T-cell (primary cell): ENCODE measurements at places on chromosomes 7 and 10.

GRCh38 chr7:35533902-35534301, 161.0 kb downstream of the HERPUD2 start:
- no peak for DNase-seq

GRCh38 chr7:127629268-127629854, 11.4 kb upstream of the PAX4 start:
- peak; percentile 31 for DNase-seq

GRCh38 chr10:17166699-17167098, 34.8 kb downstream of the TRDMT1 start:
- no peak for DNase-seq

- DNase-seq: no peak
Measured at GRCh38 chr10:132365102-132365501, 31.9 kb upstream of the PWWP2B start.

- no peak for DNase-seq
Measured at GRCh38 chr7:90621747-90622140, 25.6 kb downstream of the CDK14 start.

DNA sequence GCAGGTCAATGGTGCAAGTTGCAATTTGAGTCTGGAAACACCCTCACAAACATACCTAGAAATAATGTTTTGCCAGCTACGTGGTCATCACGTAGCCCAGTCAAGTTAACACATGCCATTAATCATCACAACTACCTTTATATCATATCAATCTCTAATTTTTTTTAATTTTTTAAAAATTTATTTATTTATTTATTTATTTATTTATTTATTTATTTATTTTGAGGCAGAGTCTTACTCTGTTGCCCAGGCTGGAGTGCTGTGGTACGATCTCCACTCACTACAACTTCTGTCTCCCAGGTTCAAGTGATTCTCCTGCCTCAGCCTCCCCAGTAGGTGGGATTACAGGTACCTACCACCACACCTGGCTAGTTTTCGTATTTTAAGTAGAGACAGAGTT, 52.4 kb upstream of the MACROH2A2 start:
- no peak for DNase-seq

DNA sequence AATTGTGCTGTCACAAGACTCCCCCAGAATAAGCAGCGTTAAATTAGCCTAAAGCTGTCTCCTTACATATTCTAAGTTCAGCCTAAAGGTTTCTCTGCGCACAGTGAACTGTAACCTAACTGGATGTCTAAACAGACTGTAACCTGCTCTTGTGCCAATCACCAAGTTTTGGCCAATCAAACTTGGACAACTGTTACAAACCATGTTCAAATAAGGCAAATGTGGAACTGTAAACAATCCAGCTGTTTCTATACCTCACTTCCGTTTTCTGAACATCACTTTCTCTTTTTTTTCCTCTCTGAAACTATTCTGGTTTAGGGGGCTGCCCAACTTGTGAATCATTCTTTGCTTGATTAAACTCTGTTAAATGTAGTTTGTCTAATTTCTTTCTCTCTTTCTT, 252.2 kb upstream of the HABP2 start:
- DNase-seq: no peak

GRCh38 chr7:50310361-50310760, 5.8 kb downstream of the IKZF1 start:
- DNase-seq: no peak

GRCh38 chr10:108663587-108663986, 1259.7 kb downstream of the XPNPEP1 start:
- DNase-seq: no peak
